Fibroblast of skin of abdomen (primary cell): ENCODE measurements at places on chromosomes 16 and 17.

DNA sequence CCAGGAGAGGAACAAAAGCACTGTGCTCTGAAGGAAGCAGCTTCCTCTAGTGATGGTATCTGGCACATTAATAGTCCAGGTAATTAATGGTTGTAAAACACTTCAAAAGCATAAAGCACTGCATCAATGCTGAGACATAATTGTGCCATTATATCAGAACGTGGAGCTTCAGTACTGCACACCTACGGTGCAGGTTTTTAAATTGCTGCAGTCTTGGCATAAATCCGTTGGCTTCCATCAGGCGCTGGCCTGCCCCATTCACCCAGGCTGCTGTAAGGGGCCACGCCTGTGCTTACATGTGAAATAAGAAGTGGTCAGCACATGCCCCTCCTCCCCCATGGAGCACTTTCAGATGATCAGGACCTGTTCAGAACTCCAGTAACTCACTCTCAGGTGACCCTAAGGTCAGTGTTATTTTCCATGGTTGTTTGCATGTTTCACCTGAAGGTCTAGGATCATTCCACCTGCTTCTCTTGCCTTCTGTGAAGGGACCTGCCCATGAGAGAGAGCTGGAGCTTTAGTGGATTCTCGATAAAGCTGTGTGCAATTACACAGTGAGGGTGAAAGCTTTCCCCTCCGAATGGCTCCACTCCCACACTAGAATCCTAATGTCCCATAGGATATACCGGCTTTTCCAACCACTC is 345.3 kb downstream of the CA10 start:
- DNase-seq = no peak

- DNase-seq = no peak
Measured at GRCh38 chr17:3817851-3818605, 17.0 kb upstream of the ITGAE start.

- DNase-seq = peak; percentile 52
Measured at GRCh38 chr16:27639561-27640276, 89.8 kb downstream of the KATNIP start.

GRCh38 chr17:18102640-18103039 is 5.9 kb upstream of the MYO15A start:
- no peak for DNase-seq

DNA sequence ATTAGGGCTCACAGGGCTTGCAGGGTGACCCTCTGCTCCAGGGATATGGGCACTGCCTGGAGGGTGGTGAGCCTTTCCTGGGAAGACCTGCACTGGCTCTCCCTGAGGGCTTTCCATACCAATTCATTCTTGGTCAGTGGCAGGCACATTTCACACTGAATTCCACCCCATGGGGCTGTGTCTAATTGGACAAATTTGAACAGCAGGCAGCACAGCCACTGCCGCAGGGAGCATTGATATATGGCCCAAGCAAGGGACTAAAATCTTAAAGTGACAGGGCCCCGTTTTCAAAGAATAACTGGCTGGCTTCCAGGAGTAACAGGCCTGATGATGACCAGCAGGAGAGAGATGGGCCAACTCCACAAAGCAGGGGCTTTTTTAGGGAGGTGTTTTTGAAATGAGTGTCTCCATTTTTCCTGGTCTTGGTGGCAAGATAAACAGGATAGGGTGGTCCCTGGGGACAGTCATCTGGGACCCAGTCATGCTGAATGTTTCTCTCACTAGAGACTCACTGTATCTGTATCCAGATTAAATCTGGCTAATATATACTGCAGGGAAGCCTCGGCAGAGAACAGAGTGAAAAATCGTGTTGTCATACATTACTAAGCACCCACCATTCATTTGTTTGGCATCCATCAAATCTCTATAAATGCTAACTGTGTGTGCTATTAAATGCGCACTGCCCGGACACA is 74.1 kb upstream of the TBX2 start:
- DNase-seq = peak; percentile 62

- peak; percentile 38 for DNase-seq
Measured at GRCh38 chr16:59697761-59698160, 963.6 kb upstream of the GOT2 start.

DNA sequence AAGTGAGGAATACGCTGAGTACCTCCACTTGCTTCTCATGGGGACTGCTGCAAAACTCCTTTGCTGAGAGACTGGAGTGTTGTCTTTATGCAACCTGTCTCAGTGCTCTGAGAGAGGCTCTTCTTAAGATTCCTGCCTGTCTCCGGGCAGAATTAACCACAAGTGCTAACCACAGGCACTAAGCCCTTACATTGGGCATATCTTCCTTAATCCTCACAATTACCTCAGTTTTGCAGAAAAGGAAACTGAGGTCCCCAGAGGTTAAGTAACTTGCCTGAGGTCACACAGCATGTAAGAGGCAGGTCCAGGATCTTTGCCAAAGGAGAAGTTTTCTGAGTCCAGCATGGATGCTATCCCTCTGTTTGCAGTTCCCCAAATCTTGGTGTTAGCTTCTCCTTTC is 86.0 kb downstream of the GP2 start:
- no peak for DNase-seq

GRCh38 chr17:67449845-67450755 is 73.0 kb downstream of the PITPNC1 start:
- no peak for DNase-seq

DNA sequence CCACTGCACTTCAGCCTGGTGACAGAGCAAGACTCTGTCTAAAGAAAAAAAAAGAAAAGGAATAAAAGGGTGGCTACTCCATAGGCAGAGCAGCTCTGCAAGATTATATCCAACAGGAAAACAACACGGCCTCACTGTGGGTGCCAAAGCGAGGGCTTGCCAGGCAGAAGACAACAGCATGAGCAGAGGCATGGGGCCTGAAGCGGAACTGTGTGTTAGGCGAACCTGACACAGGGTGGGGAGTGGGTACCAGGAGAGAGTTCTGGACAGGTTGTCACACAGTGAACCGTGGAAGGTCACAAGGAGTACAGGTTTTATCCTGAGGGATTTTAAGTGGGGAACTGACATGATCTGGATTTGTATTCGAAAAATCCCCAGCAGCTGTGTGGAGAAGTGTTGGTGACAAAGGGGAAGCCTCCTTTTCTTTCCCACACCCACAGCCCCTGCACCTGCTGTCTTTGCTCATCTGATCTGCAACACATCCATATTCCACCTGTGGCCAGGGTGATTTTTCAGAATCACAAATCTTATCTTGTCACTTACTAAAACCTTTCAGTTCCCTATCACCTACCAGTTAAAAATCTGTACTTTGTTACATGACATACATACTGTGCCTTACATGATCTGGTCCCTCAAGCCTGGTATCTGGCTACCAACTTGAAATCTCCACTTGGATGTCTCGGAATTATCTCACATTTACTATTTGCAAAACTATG is 23.2 kb upstream of the ARHGAP17 start:
- no peak for DNase-seq

DNA sequence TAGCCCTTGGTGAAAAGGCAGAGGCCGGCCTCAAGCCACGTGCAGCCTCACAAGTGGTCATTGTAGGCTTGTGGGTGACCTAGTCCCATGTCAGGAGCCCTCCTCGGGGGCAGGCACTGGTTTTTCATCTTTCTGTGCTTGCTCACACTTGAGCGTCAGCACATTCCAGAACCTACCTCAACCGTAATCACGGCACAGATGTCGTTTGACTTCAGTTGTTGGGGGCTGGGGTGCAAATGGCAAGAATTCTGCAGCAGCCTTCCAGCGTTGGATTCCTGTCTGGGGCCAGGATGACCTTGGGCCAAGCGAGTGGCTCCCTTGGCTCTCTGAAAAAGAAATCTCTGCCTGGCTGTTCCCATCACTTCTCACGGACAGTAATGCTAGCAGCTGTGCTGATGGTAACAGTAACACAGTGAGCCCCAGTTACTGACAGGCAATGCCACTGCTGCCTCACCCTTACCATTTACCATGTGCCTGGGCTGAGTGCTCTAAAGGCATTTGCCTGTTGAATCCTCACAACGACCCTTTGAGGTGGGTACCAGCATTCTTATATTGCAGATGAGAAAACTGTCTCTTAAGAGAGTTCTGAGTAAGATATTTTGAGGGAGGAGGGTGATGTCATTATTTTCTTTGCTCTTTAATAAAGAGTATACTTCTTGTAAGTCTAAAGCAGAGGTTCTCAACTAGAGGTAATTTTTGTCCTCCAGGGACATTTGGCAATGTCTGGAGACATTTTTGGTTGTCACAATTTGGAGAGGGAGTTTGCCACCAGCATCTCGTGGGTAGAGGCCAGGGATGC is 46.5 kb downstream of the KSR1 start:
- peak; percentile 84 for DNase-seq

GRCh38 chr16:67050796-67051195 is 21.8 kb downstream of the CBFB start:
- no peak for DNase-seq

- DNase-seq = peak; percentile 47
Measured at GRCh38 chr16:50323335-50324011, 45.3 kb downstream of the BRD7 start.

GRCh38 chr16:22968931-22969330 is 155.0 kb downstream of the HS3ST2 start:
- no peak for DNase-seq

- no peak for DNase-seq
Measured at GRCh38 chr16:18068477-18068876, 268.1 kb downstream of the NPIPA8 start.

DNA sequence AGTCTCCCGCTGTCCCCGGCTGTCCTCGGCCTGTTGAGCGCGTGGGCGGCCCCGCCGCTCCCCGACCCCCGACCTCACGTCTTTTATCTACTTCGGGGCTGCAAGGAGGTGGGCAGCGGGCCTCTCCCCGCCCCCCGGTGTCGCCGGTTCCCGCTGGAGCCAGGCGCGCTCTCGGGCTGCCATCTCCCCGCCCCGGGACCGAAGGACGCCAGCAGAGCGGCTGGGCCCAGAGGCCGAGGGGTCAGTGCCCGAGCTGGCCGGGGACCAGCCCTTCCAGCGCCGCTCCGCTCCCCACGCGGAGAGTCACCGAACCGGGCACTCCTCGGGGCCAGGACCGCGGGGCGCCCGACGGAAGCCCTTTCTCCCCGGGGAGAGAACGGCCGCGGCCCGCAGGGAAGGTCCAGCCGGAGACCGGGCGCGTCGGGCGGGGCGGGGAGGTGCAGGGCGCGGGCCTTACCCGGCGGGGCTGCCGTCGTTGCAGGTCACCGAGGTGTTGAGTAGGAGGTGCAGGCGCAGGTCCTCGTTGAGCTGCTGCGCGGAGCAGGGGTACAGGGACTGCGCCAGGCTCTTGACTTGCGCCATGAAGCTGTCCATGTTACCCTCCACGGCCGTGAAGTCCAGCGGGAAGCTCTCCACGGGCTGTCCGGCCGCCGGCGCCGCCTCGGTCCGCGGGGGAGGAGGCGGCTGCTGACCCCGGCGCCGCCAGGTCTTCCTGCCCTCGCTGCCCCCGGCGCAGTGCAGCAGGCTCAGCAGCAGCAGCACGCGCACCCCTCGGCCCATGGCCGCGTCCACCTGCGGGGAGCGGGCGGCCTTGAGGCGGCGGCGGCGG is 643 bp downstream of the NOTUM start:
- DNase-seq = no peak

GRCh38 chr16:10637337-10638037 is 57.1 kb upstream of the EMP2 start:
- no peak for DNase-seq

- DNase-seq = no peak
Measured at GRCh38 chr16:57903656-57904055, 67.3 kb downstream of the CNGB1 start.

- no peak for DNase-seq
Measured at GRCh38 chr16:9870962-9871361, 311.3 kb downstream of the GRIN2A start.

DNA sequence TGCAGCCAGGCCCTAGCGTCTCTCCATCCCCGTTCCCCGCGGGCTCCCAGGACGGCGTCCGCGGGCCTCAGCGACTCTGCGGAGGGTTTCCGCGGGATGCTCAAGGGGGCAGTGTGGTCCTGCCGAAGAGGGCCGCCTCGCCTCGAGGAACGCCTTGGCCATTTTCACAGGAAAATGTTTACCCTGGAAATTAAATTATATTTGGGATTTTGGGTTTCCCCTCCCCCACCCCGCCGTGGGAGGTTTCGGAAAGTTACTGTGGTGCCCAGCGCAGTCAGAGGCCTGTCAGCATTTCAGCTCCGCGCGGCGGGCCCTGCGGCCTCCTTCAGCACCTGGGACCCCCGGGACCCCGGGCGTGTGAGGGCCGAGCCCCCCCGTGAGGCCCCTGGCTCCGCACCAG is 94.5 kb downstream of the PCTP start:
- peak; percentile 45 for DNase-seq
